ACHN (cell line): ENCODE measurements at places on chromosomes 3 and 15.

DNA sequence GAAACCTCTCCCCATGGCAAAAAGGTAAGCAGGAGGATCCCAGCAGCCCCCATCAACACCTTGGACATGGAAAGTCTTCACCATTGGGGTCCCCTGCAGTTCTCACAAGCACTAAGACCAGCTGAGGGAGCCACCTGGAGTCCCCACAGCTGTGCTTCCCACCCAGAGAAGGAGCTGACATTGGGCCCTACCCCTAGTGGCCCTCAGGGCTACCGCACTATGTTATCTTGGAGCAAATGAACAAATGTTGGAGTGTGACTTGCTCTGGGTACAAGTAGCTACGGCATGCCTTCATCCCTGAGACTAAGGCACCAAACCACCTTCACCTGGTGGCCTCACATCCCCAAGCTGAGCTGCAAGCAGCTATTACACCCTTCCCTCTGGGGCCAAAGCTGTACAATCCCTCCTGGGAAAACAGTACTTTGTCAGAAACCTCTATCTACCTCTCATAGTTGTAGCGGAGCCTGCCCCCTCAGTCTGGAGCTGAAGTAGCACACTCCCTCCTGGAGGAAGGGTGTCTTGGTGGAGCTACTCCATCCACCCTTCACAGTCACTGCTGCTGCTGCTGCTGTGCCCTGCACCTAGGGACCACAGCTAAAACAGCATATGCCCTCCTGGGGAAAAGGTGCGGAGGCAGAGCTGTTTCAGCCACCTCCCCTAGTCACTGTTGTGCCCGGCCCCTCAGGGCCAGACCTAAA lies 42.7 kb downstream of the SERP1 start:
- no peak for DNase-seq

- no peak for DNase-seq
These were observed 339.1 kb downstream of the SATB1 start for GRCh38 chr3:18086078-18086477.

DNA sequence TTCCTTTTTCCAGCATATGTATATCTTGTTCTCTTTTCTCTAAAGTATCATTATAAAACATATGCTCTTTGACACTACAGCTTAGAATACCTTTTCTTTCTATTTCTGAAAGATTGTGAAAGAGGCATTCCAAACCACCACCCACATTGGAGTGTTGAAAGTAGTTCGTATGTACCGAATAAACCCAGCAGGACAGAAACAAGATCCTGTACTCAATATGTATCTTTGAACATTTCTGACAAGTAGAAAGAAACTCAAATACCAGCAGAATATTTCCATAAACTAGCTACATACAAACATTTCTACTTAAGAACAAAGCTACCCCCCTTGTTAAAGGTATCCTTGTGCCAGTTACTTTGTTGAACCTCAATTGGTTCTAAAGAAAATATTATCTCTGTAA lies 415.3 kb upstream of the ALCAM start:
- DNase-seq = no peak

DNA sequence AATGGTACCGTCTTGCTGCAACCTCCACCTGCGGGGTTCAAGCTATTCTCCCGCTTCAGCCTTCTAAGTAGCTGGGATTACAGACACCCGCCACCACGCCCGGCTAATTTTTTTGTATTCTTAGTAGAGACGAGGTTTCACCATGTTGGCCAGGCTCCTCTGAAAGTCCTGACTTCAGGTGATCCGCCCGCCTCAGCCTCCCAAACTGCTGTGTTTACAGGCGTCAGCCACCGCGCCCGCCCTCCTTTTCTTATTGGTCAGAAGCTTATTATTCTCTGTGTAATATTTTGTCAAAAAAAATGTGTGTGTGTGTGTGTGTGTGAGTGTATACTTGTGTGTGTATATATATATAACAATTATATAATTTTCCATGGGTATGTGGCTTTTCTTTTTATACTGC lies 425.6 kb downstream of the CADM2 start:
- DNase-seq = no peak
